ENCODE measurements at places on chromosomes 6 and 20.

GRCh38 chr20:45153752-45154151 is 20.9 kb upstream of the PI3 start:
- no peak for DNase-seq

DNA sequence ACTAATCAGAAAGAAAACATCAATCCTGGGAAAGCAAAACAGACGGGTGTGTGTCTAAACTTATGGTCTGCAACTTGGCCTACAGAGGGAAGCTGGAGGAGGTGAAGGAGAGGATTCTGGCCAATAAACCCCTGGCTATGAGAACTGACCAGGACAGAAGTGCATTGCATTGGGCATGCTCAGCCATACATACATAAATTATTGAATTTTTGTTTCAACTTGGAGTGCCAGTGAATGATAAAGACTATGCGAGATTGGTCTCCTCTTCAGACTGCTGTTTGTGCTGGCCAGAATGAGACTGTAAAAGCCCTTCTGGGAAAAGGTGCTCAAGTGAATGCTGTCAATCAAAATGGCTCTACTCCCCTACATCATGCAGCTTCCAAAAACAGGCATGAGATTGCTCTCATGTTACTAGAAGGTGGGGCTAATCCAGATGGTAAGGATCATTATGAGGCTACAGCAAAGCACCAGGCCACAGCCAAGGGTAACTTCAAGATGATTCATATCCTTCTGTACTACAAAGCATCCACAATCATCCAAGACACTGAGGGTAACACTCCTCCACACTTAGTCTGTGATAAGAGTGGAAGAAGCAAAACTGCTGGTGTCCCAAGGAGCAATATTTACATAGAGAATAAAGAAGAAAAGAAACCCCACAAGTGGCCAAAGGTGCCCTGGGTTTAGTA is 17.4 kb downstream of the ADNP start:
- no peak for DNase-seq

- DNase-seq = no peak
Measured at GRCh38 chr20:47315339-47316056, 41.0 kb downstream of the ZMYND8 start.

DNA sequence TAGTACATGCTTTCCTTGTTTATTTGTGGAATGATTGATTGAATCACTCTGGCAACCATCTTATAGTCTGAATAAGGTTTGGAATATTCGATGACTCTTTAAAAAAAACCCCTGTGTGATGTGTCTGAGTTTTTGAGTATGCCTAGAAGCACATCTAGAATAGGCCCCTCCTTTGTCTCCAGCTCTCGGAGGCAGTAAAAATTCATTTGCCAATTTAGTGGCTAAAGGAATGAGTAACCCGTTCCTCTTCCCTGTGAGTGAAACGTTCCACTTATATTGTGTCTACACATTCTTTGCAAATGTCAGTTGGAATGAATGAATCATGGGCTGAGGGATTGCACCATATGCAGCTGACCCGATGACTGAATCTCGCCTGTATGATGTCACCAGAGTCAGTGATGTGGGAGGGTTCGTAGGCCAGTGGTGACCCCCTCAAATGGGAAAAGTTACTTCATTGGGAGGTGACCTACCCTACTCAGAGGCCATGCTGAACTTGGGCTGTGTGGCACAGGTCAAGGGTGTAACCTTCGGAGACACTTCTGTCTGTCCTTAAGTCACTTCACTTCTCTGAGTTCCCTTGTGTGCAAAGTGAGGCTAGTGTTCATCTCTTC is 21.6 kb downstream of the MOCS3 start:
- no peak for DNase-seq

GRCh38 chr6:163263998-163264661 is 150.4 kb upstream of the QKI start:
- no peak for DNase-seq

DNA sequence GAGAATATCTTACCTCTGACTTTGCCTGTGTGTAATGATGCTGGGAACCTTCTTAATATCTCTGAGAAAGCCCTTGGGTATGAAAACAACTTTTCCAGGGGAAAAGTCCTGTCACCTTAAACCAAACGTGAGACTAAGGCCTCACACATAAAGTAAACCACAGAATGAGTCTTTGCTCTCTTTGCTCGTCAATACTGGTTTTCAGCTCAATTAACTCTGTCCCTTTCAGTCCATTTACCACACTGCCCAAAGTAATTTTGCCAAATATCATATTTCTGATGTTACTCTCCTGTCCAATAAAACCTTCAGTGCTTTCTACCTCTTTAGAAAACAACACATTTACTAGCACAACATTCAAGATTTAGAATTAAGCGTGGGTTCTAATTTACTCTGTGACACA is 100.5 kb upstream of the HMGCLL1 start:
- DNase-seq = no peak

DNA sequence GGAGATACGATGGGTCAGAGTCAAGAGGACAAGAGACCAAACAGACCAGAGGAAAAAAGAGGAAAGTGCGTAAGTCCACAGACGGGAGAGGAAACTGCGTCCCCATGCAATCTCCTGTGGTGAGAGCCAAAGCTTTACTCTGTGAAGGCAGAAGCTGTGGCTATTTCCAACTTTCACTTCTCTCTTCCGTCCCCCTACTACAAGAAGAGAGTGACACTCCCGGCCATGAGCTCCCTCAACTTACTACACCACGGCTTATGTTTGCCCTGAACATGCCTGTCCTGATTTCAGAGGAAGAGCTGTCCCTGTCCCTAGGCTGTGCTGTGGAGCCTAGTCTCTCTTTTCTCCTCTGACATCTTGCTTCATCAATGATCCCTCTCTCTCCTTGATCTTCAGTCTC is 11.5 kb upstream of the SSR1 start:
- DNase-seq = no peak

DNA sequence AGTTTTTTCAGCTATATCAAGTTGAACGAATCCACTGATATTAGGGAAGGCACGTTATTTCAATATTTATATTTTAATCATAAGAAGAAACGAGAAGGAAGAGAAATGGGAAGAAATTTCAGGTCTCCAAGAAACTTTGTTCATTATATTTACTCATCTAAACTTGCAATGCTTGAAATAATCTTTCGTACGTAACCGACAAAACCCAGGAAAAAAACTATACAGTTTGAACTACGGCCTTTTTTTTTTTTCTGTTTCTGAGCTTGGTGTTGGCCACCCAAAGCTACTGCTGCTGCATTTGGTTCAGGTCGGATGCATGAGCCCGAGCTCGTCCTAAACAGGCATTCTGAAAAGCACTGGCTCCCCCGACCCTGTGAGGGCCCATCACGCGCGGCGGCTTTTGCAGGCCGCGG is 548 bp downstream of the PERP start:
- no peak for DNase-seq

DNA sequence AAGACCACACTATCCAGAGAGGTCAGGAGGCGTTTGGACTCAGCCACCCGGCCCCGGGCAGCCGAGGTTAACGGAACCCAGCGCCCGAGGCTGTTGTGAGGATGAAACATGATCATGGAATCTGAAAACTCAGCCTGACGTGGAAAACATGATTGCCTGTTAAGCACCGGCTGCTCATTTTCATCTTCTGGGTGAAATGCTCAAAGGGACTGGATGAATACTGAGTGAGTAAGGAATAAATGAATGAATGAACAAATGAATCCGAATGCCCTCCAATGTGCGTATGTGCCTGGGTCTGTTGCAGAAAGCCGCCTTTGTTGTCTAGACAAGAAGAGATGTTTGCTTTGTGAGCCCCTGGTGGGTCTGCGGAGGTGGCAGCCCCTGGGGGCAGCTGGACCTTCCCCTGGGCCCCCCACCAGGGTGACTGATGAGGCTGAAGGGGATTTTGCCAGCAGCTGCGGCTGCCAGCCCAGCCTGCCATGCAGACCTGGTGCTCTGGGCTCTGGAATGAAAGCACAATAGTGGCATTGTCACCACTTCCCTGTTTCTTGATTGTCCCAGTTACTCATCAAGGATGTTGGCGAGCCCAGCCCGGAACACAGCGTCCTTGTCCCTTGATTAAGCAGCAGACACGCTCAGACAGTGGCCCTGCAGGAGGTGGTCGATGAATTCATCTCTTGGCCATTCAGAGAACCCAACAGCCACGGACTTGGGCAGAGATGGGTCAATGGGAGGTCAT is 211.1 kb downstream of the ANKRD60 start:
- DNase-seq = no peak

- DNase-seq = no peak
Measured at GRCh38 chr20:17645546-17646208, 36.4 kb downstream of the RRBP1 start.

DNA sequence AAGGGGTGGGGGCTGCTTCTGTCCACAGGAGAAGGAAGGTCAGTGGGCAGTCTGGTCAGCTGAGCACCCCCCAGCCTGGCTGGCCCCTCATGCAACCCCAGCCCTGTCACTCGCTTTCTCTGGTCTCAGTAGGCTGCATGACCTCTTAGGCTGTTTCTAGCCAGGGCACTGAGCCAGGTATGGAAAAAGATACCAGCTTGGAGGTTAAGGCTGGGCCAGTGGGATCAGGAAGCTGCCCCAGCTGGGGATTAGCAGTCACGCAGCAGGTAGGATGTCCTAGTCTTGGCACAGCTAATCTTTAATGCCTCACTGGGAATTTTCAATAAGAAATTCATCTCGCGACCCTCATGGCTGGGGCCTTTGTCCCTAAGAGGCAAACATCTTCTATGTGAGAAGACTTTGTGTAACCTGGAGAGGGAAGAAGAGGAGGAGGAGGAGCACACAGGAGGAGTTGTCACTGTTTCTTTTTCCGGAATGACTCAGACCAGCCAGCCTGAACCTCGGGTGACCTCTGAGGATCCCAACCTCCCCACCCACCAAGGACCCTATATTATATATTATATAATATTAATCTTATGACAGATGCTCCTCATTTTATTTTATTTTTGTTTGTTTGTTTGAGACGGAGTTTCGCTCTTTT is 2.4 kb upstream of the BPIFA2 start:
- DNase-seq = no peak

DNA sequence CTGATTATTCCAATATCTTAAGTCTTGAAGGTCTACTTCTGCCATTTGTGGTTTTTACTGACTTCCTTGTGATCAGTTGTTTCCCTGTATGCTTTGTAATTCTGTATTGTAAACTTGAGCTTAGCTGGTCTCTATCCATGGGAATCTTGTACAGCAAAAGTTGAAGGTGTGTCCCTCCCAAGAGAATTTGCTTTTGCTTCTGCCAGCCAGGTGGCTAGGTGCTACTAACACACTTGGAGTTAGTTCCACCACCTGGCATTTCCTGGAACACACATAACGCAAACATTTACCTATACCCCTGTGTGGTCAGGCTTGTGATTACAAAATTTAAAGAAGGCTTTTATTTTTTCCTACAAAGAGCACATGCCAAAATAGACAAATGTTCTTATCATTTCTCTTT is 141.2 kb downstream of the GRM4 start:
- no peak for DNase-seq

DNA sequence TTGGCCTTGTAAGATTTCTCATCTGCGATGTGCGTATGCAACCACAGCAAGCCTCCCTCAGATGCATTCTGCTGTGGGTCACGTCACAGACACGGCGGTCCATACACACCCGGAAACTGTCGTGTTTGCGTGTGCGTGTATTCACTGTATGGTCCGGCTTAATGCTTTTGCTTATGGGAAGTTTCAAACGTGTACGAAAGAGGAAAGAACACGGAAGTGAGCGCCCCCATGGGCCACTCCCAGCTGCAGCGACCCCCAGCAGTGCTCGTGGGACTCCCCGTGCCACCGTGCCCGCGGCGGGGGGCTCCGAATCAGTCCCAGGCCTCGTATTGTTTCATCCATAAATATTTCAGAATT is 10.2 kb downstream of the DLL1 start:
- no peak for DNase-seq

GRCh38 chr6:74249658-74250057 is 553.7 kb downstream of the CD109 start:
- no peak for DNase-seq

DNA sequence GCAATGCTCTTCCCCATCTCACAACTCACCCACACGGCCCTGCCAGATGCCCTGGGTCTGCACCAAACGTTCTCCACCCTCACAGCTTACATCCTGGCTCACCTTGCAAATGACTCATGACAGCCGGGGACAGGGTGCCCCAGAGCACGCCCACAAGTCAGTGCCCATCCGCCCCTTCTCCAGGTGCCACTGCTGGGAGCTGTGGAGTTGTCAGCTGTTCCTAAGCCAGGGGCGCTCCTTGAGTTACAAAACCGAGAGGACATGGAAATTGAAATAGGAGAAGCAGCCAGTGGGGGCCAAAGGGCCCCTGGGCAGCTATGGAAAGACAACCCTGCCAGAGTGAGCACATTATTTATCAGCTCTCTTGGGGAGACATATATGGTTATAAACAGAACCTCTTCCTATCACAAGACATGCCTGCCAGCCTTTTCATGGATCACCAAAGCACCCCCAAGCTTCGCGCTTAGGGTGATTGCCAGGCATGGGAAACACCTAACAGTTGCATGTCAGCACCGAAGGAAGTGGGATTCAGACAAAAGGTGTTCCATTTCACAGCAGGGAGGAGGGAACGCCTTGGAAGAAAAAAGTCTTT is 236.8 kb downstream of the LY86 start:
- no peak for DNase-seq

DNA sequence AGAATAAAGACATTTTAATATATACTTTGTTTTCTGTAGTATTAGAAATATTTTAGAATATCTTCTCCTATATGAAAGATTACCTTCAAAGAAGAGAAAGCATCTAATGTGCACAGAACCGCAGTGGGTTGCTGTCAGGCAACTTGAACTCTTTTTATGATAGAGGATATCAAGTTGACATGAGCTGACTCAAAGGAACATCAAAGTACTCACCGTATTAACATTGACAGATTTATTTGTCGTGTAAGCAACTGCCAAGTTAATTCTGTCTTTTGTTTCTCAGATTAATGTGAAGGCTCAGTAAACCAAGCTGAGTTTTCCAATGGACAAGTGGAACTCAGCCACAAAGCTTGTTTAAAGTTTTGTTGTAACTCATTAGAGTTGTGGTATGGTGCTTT is 2.2 kb upstream of the GINM1 start:
- no peak for DNase-seq

GRCh38 chr6:4209196-4209595 is 73.8 kb upstream of the ECI2 start:
- DNase-seq = no peak

DNA sequence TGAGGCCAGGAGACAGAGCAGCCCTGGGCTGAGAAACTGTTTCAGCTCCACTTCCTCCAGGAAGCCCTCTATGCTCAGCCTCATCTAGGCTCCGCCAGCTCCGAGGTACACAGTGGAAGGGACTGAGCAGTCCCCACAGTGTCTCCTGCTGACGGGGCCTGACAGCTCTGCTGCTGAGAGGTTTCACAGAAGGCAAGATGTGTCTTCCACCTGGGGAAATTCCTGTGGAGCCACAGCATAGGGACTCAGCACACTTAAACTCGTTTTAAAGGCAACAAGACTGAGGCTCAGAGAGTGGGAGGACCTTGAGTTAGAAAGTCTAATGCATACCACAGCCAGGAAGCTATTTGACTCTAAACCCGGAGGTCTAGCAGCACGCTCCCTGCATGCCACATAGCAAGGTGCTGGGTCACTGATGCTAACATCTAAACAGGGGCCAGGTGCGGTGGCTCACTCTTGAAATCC is 6.8 kb downstream of the ADA start:
- no peak for DNase-seq

GRCh38 chr6:30614843-30615218 is 2.2 kb downstream of the PPP1R10 start:
- peak; percentile 69 for DNase-seq

All from stimulated activated CD8-positive, alpha-beta memory T cell treated with anti-CD3 and anti-CD28 coated beads, Interleukin-4, amount 100 ng/mL, for 4 hours (primary cell).